ENCODE measurements at places on chromosomes 6 and 20.

GRCh38 chr6:156988276-156989158, 211.3 kb downstream of the ARID1B start:
- peak; percentile 83 for DNase-seq

- DNase-seq = no peak
These were observed 188.7 kb upstream of the CEP162 start for GRCh38 chr6:84416043-84416657.

GRCh38 chr20:14407336-14407735, 69.9 kb upstream of the FLRT3 start:
- DNase-seq = no peak

DNA sequence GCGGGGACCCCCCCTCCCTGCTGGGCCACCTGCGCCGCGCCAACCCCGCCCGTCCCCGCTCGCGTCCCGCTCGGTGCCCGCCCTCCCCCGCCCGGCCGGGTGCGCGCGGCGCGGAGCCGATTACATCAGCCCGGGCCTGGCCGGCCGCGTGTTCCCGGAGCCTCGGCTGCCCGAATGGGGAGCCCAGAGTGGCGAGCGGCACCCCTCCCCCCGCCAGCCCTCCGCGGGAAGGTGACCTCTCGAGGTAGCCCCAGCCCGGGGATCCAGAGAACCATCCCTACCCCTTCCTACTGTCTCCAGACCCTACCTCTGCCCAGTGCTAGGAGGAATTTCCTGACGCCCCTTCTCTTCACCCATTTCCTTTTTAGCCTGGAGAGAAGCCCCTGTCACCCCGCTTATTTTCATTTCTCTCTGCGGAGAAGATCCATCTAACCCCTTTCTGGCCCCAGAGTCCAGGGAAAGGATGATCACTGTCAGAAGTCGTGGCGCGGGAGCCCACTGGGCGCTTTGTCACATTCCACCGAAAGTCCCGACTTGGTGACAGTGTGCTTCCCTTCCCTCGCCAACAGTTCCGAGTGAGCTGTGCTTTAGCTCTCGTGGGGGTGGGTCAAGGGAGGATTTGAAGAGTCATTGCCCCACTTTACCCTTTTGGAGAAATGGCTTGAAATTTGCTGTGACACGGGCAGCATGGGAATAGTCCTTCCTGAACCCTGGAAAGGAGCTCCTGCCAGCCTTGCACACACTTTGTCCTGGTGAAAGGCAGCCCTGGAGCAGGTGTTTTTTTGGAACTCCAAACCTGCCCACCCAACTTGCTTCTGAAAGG, 2.1 kb downstream of the VEGFA start:
- DNase-seq = peak; percentile 80

- DNase-seq = no peak
These were observed 1.7 kb upstream of the HDDC2 start for GRCh38 chr6:125303512-125303854.

DNA sequence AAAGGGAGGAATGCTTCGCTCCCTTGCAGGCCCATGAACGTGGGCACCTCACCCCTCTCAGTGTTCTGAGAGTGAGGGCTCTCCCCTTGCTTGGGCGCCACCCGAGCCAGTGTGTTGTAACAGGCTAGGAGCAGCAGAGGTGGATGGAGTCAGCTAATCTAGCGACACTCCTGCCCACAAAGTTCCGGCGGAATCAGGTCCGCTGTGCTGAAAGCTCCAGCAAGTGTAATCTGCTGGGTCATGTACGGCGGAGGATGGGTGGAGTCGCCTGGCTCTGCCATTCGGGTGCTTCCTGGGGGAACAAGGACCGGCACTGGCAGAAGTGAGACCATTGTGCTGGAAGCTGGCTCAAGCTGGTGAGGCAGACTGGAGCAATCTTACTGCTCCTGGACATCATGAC, 1310.1 kb downstream of the EPHA7 start:
- no peak for DNase-seq

GRCh38 chr20:32780278-32780677, 18.1 kb downstream of the DNMT3B start:
- no peak for DNase-seq

DNA sequence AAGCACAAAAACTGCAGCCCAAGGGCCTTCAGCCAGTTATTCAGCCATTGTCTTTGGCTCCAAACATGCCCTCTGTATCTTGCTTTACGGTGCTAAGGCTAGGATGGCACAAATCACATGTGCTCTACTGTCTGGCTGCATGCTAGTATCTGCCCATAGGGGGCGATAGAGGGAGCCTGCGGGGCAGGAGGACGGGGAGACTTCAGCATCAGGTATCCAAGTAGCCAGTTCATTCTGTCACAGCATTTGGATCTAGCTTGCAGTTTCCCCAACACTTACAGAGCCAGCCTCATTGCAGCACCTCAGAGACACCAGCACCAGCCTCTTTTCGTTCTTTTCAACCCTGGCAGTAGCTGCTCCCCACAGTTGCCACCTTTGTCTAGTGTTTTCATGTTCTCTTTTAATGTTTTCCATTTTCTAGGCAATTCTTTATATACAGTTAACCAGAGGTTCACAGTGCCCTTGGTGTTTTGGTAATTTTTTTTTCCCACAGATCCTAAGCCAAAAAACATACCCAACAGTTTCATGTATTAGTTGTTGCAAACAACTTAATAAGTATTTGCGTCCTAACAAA, 705.9 kb downstream of the PTPRT start:
- peak; percentile 20 for DNase-seq

- DNase-seq = no peak
These were observed 103.6 kb downstream of the JPH2 start for GRCh38 chr20:44083220-44083933.

- DNase-seq = no peak
These were observed 628 bp downstream of the NKAIN4 start for GRCh38 chr20:63253438-63254231.

DNA sequence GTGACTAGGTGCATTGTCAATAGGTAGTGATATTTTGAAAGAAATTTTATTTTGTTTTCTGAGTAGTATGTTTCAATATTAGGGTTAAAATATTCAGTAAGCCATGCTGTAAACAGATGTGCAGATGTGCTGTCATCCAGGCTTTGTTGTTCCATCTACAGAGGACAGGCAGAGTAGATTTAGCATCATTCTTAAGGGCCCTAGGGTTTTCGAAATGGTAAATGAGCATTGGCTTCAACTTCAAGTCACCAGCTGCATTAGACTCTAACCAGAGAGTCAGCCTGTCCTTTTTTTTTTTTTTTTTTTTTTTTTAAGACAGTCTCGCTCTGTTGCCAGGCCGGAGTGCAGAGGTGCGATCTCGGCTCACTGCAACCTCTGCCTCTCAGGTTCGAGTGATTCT, 27.1 kb upstream of the BACH2 start:
- no peak for DNase-seq

DNA sequence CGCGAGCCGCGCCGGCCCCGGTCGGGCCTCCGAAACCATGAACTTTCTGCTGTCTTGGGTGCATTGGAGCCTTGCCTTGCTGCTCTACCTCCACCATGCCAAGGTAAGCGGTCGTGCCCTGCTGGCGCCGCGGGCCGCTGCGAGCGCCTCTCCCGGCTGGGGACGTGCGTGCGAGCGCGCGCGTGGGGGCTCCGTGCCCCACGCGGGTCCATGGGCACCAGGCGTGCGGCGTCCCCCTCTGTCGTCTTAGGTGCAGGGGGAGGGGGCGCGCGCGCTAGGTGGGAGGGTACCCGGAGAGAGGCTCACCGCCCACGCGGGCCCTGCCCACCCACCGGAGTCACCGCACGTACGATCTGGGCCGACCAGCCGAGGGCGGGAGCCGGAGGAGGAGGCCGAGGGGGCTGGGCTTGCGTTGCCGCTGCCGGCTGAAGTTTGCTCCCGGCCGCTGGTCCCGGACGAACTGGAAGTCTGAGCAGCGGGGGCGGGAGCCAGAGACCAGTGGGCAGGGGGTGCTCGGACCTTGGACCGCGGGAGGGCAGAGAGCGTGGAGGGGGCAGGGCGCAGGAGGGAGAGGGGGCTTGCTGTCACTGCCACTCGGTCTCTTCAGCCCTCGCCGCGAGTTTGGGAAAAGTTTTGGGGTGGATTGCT, 1.3 kb downstream of the VEGFA start:
- peak; percentile 77 for DNase-seq

- peak; percentile 42 for DNase-seq
These were observed 99.4 kb downstream of the ASXL1 start for GRCh38 chr20:32457479-32457986.

DNA sequence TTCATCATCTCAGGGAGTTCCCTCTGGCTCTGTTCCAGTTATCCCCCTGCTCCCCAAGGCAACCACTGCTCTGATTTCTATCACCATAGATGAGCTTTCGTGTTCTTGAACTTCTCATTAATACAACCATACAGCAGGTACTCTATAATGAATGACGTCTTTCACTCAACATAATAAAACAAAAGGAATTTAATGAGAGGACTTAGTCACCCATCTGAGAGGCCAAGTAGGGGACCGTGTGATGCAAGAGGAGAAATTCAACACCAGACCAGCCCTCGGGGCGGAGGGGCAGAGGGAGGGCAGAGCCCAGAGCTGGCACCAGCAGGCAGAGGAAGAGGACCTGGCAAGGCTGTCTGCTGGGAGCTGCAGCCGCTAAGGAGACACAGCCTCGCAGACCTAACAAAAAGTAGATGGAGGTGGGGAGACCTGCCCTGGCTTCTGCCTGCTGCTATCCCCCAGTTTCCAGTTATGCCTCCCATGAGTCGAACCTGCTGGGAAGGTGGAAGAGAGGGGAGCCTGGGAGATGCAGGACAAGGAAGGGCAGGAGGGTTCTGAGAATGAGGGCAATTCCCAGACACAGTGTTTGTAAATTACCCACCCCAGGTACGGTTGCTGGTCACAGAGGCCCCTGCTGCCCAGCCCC, 13.8 kb downstream of the CCN5 start:
- DNase-seq = no peak

DNA sequence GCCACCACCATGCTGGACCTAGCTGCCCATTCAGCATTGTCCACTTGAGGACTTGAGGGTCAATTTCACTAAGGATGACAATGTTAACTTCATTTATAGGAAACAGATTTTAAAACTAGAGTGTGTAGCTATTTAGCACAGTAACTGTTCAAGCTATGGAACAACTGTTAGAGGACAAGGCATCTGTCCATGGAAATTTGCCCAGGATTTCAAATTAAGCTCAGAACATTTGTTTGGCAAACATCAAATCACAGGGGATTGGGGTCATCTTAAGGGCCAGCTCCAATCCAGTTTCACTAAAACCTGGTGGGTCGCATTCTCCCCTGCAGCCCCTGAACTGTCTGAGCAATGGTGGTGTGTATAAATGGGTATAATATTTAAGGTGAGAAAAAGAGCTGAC, 35.1 kb downstream of the PM20D2 start:
- no peak for DNase-seq

GRCh38 chr6:164258421-164258820, 843.9 kb downstream of the QKI start:
- no peak for DNase-seq

GRCh38 chr20:41078329-41078728, 49.7 kb downstream of the TOP1 start:
- peak; percentile 44 for DNase-seq

- DNase-seq = no peak
These were observed 32.6 kb upstream of the TULP4 start for GRCh38 chr6:158279615-158280014.

DNA sequence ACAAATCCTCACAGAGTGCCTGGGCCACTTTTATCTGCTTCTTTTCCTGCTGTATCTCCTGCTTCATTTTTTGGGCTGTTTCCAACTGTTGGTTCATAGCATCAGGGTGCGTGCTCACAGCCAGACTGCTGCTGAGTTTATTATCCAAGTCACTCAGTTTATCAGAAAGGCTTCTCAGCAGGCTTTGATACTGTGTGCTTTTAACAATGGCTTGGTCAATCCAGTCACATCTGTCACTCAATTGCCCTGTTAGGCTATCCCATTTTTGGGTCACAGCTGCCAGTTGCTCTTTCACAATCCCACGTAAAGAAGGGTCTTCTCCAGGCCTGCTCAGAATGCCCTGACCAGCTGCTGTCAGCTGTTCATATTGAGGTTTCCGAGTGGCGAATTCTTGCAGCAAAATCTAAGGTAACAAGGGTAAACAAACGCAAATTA, 87.2 kb downstream of the DST start:
- no peak for DNase-seq

DNA sequence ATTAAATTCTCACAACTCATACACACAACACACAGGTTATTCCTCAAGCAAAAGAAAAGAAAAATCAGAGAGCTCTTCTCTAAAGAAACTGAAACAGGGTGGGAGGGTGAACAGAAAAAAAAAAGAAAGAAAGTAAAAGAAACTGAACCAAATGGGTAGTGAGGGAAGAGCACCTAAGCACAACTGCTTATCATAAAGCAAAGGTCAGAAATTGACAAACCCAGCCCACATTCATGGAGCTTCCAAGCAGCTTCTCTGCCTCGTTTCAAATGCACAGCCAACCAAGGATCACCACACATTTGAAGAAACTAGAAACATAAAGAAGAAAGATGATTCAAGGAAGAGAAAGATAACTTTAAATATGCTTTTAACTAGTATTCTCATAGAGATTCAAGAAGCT, 90.5 kb downstream of the RNGTT start:
- DNase-seq = no peak

- no peak for DNase-seq
These were observed 490 bp downstream of the MMUT start for GRCh38 chr6:49462599-49462926.

DNA sequence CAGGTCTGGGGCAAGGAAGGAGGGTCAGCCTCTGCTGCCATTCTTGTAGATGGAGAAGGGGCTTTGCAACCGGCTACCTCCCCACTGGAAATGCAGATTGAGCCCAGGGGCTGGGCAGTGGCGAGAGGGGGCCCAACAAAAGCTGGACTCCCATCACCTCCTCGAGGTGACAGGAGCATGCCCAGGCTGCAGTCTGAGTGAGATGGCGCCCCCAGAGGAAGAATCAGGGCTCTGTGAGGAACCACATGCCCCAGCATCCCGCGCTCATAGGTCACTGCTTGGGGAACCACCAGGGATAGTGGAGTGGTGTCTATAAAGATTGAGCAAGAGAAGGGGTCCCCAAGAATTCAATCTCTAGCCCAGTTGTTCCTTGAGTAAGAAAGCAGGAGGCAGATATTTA, 31.6 kb upstream of the NEDD9 start:
- DNase-seq = no peak

DNA sequence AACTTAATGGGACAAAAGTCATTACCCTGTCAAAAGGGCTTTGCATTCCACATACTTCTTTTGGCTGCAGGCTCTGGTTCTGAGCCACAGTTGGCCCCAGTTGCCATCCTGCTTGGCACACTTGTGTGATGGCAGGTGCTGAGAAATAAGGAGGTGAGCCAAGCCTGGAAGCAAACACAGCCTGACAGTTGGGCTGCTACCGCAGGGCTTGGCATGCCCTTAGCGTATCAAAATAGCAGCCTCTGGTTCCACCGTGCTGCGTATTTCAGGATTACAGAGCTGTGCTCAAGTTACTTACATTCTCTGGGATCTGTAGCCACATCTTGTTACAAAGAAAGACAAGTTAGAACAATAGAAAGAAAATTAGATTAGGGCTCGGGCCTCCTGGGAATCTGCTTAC, 11.1 kb downstream of the MTHFD1L start:
- no peak for DNase-seq
